ENCODE measurements at places on chromosomes 1 and 21.

GRCh38 chr1:84166797-84167196, 22.7 kb downstream of the PRKACB start:
- DNase-seq: no peak

GRCh38 chr21:45335761-45336534, 48.3 kb upstream of the POFUT2 start:
- DNase-seq: no peak

DNA sequence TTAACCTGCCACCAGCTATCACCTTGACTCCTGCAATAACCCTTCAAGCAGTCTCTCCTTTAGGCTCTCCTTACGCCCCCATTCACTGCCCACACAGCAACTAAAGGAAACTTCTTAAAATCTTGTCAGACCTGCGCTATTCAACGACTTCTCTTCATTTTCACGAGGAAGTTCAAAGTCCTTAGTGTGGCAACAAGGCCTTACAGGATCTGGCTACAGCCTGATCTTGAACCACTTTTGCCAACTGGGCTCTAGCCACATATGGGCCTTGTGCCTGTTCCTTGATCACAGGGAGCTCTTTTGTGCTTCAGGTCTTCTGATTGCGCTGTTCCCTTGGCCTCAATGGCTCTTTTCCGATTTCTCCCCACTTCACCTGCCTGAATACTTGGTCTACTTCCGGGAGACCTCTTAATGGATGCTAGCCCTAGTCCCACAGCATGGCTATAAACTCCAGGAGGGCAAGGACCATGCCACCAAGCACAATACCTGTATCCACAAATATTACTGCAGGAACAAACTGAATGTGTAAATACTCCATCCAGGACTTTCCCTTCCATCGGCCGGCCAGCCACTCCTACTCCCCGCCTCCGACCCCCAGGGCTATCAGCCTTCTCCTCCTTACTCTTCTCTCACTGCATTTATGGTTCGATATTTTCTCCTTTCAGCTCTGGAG, 2.3 kb upstream of the CTNNBIP1 start:
- DNase-seq: no peak

DNA sequence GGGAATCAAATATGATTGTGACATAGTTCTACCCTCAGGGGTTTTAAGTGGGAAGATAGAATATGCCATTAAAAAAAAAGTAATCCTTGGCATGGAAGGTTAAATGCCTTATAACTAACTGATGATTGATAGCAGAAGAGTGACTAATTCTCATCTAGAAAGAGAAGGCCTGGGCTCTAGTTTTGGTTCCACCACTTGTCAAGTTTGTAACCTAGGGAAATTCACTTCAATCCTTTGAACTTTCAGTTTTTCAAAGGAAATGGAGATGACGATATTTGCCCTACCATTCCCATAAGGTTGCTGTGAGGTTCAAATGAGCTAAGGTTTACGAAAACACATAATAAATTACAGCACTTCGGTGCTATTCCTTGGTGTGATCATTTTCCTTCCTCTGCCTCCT, 88.5 kb downstream of the GPR88 start:
- no peak for DNase-seq

DNA sequence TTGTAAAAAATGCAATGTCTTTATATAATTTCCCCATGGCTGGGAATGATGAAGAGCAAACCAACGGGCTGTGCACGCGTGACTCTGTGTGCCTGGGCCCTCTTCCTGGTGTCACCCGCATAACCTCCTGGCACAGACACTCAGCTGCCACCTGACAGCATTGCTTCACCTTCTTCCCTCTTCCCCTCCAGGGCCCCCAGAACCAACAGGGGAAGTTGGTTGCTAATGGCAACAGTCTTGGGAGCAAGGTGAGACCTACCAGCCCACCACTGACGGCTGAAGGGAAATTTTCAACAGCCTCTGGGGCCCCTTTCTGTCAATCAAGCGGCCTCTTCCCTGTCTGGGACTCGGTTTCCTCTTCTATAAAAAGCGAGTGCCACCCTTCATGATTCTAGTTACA, 33.2 kb downstream of the SSBP3 start:
- no peak for DNase-seq

GRCh38 chr1:47953661-47954060, 43.5 kb downstream of the TRABD2B start:
- no peak for DNase-seq

GRCh38 chr1:31562707-31563360, 13.5 kb upstream of the TINAGL1 start:
- DNase-seq: no peak

DNA sequence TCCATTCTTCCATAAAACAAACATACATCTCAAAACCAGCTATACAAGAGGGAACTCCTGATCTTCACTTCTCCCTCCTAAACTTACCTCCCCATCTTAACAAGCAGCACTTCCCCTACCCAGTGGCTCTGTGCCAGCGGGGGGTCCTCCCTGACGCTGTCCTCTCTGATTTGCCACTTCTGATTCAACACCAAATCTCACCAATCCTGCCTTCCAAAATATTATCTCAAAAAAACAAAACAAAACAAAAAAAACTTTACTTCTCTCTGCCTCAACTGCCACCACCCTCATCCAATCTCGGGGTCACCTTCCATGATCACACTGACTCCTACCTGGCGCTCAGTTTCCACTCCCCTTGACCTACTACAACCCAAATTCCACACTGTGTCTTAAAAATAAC, 72.8 kb downstream of the SLC45A1 start:
- DNase-seq: no peak

Data from bone marrow (tissue), 2 donors.